Stimulated activated CD8-positive, alpha-beta memory T cell treated with anti-CD3 and anti-CD28 coated beads, Interleukin-12 subunit alpha, Interleukin-12 subunit beta, amount 100 ng/mL, for 4 hours (primary cell): ENCODE measurements at places on chromosomes 11 and 22.

DNA sequence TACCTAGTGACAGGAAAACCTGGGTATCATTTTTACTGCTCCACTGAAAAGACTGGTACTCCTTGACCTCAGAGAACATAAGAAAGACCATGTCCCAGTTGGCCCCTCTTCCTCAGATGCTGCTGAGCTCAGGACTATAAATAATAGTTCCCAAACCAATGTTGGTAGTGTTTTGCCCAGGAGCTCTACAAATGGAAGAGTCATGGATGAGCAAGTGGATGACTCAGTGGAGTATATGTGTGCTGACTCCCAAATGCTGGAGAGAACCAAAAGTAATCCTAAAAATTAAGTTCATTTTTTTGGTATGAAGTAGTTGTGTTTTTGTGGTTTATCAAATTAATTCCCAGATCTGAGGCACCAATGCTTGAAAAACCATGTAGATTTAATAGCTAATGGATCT lies 482.0 kb downstream of the KCNA4 start:
- DNase-seq: no peak

GRCh38 chr11:35313066-35313759 lies 106.1 kb downstream of the SLC1A2 start:
- DNase-seq: no peak

DNA sequence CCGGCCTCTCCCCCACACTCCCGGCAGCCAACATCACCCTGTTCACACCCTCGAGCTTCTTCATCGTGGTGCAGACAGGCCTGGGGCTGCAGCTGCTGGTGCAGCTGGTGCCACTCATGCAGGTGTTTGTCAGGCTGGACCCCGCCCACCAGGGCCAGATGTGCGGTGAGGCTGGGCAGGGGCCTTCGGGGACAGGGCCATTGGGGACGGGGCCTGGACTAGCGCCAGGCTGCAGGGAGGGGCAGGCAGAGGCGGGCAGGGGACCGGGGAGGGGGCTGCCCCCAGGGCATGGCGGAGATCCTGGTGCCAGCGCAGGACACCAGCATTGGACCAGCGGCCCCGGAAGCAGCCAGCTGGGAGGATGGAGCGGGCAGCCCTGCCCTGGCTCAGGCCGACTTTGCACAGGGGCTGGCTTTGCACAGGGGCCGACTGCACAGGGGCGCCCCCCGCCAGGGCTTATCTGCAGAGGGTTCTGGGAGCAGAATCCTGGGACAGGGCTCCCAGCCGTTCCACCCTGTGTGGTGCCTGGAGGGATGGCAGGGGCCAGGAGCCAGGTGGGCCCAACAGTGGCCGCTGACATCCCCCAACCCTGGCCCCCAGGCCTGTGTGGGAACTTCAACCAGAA lies 8.6 kb downstream of the MUC5B start:
- no peak for DNase-seq

DNA sequence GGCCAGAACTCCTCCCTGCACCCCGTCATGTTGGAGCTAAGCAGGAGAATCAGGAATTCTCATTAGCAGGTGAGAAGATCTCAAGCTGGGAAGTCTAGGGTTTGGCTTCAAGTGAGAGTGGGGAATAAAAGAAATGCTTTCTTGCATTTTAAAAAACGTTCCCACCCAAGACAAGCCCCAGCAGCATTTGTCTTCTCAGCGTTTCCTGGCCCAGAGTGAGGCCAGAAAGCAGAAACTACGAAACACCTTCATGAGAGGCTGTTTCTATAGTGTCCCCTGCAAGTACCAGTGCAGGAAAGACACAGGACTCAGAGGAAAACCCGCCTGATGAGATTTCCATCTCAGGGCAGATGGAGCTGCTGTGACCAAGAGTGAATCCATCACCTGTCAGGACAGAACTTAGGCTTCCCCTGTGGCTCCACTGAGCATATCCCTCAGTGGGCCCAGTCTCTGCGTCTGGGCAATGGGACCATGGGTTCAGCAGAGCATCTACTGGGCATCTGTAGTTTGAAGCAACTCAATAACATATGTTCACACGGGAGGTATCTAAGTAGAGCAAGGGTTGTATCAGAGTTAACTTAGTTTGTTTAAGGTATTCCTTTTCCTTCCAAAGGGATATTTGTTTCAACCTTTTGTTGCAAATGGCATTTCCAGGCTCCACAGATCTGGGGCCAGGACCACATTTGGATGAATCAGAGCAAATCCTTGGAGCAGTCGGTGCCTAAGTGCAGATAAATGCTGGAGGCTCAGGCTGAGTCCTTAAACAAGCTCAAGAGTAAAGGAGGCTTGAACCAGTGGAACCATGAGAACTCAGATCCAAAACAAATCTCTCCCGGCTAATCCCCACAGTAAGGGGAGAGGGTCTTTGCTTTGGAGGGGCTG lies 548.3 kb downstream of the MIAT start:
- DNase-seq: no peak

GRCh38 chr22:45082795-45083194 lies 73.0 kb upstream of the PHF21B start:
- no peak for DNase-seq

- no peak for DNase-seq
Measured at GRCh38 chr11:61626580-61627380, 45.9 kb upstream of the SYT7 start.

DNA sequence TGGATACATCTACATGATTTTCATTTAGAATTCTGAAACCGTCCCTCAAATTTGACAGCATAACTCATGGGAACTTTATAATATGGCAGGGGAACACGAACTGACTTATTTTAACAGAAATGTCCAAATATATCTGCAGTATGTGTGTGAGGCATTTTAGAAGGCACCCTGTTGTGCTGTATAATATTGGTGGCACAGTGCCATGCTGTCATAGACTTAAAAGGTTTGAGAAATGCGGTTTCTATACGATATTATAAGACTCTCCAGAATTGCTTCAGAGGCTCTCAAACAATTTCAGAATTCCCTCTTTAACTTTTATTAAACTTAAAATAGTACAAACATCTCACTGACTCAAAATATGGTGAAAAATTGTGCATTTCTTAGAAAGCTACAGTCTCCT lies 181.6 kb downstream of the MSANTD4 start:
- DNase-seq: no peak
